ENCODE measurements at places on chromosomes 7 and 10.

DNA sequence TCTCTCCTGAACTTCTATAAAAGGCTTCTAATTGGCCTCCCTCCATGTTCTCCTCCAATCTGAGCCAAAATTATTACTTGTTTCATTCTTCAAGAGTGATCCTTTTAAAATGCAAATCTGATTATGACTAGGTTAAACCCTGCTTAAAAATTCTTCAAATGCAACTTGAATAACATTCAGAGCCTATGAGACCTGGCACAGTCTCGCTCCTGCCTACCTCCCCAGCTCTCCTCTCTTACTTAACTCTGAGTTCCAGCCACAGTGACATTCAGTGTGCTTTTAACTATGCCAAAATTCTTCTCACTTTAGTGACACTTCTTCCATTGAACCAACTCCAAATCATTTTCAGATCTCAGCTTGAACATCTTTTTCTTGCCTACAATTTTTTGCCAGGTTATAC lies 68.8 kb downstream of the TMEM168 start:
- DNase-seq = no peak

GRCh38 chr7:157839226-157839625 lies 502.4 kb downstream of the DNAJB6 start:
- no peak for DNase-seq

GRCh38 chr10:124703778-124704427 lies 40.3 kb downstream of the FAM53B start:
- DNase-seq = no peak

GRCh38 chr7:82595176-82595575 lies 151.6 kb upstream of the CACNA2D1 start:
- no peak for DNase-seq

DNA sequence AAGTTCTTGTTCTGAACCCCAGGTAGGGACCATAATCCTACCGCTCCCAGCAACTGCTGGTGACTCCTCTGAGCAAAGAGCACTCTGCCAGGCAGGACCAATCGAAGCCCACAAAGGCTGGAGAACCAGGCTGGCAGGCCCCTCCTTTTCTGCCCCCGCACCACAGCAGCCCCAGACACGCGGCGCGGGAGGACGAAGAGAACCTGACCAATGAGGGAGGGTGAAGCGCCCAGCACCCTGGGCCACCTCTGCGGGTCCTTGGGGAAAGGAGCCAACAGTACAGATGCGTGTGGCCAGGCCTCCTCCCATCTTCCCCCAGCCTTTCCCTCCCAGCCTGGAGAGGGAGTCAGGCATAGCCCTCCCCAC lies 25.9 kb downstream of the CTBP2 start:
- DNase-seq = no peak
